ENCODE measurements at places on chromosomes 4 and X.

GRCh38 chrX:114178126-114178525 is 405.8 kb upstream of the HTR2C start:
- DNase-seq, result no peak

GRCh38 chr4:120699354-120699753 is 223.2 kb downstream of the PRDM5 start:
- DNase-seq, result no peak

DNA sequence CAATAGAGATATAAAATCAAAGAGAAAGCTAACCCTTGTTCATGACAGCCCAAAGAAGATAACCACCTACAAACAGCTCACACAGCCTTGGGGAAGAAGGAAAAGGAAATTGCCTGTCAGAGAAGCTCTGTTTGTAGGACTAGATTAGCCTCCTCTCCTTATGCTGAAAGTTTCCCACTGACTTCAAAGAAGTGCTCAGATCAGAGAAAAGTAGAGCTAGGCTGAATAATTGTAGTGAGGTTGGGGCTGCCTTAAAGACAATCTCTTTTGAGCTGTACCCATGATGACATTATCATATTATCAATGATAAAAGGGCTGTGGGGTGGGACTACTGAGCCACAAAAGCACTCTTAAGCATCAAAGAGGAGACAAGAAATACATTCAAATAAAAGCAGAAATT is 223.0 kb upstream of the GALNT7 start:
- DNase-seq, result no peak

- DNase-seq, result no peak
Measured at GRCh38 chr4:13903061-13903460, 275.5 kb upstream of the BOD1L1 start.

DNA sequence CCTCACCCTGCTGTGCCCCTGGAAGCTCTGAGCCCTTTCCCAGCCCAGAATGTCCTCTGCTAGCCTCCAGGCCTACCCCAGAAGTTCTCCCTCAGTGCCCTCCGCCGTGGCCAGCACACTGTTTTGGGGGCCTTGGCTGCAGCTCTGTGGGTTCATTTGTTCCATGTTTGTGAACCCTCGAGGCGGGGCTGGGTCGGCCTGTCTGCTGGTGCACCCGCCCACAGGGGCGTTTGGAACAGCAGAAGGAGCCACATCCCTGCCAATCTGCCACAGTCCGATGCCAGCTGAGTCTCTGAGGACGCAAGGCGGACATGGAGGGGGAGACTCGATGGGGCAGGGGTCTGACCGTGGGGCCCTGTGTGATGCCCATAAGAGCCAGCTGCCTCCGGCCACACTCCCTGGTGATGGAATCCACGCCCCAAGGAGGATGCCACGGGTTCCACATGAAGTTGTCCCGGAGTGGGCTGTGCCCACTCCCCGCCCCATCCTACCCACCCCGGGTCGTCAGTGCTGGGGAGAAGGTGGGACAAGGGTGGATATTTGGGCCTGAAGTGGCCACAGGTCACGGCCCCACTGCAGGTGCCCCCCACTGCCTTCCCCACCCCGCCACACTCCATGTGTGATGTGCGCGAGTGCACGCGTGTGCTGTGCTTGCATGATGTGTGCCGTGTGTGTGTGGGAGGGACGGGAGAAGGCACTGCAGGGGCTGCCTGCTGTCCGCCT is 7.1 kb downstream of the ATP5ME start:
- peak; percentile 7 for DNase-seq

- no peak for DNase-seq
Measured at GRCh38 chr4:155234206-155234605, 25.8 kb downstream of the NPY2R start.

DNA sequence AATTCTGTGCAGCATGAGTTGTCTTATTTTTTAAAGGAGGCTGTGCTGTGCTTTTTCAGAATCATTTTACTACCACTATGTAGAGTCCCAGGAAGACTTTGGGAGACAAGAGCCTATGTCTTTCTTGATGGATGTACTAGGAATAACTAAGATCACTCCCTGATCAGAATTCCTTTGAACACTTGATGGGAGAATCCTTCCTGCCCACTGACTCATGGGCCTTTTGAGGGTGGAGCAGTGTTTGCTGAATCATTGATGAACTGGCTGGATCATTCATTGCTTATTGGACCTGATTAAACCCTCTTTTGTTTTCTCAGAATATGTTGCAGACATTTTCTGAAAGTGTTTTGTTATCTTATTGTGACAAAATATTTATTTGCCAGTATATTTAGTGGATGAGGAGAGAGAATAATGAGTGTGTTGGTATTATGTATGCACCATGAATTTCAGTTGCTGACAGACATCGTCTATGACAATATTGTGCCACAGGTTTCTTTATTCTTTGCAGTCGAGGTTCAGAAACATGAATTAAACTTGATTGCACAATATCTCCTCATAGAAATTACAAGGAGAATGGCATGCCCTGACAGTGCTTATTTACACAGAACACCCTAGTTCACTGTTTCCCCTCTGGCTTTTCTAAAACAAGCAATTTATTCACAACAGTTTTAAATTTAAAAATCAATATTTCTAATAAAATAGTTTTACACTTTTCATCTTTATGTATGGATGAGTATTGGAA is 36.3 kb downstream of the POU4F2 start:
- no peak for DNase-seq

- no peak for DNase-seq
Measured at GRCh38 chr4:159855731-159856130, 752.9 kb downstream of the RAPGEF2 start.

DNA sequence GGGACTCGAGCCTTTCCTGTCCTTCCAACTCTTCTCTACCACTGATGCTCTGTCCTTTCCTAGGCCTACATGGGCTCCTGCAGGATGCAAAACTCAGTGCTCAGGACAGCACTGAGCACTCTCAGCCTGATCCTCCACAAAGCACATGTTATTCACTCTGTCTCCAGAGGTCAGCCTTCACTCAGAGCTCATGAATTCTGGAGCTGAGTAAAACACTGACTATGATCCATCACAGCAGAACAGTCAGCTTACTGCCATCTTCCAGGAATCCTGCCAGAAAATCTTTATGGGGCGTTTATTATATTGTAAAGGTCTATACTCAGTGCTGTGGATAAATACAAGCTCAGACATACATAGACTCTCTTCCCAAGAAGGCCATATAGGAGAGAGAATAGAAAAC is 121.5 kb upstream of the CPEB2 start:
- DNase-seq, result no peak

DNA sequence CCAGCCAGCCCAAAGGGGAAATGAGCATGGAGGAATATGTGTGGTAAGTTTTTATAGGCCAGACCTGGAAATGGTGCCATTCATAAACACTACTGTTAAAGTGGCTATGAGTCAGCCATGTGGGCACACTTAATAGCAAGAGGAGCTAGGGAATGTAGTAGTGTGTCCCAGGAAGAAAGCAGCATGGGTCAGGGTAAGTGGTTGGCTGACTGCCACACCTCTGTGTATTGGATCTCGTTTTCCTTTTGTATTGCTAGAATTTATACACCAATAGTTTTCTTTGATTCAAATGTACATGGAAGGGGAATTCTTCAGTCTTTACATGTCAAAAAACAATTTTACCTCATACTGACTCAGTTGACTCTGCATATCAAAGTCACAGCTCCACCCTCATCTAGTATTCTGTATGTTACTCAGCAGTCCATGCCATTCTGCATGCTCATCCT is 22.9 kb upstream of the SGMS2 start:
- no peak for DNase-seq

DNA sequence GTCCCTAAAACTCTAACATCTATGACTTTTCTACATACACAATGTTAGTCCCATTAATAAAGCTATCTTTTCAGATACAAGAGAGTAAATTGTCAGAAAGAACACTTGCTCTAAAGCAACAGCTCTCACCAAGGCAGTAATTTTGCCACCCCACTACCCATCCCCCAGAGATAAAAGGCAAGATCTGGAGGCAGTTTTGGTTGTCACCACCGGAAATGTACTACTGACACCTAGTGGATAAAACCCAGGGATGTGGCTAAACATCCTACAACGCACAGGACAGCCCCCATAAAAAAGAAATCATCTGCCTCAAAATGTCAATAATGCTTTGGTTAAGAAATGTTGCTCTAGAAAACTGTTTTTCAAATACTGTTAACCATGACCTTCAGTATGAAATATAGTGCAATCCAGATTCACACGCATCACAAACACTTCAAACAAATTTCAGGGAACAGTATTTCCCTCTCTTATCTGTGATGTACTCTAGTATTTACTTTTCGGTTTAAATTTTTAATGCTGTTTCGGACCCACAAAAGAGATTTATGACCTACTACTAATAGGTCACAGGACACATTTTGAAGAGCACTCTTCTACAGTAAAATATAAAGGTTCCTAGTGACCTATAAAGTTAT is 5.1 kb downstream of the FBXL5 start:
- peak; percentile 19 for DNase-seq

- peak; percentile 50 for DNase-seq
Measured at GRCh38 chr4:182807346-182807745, 109.8 kb downstream of the DCTD start.

DNA sequence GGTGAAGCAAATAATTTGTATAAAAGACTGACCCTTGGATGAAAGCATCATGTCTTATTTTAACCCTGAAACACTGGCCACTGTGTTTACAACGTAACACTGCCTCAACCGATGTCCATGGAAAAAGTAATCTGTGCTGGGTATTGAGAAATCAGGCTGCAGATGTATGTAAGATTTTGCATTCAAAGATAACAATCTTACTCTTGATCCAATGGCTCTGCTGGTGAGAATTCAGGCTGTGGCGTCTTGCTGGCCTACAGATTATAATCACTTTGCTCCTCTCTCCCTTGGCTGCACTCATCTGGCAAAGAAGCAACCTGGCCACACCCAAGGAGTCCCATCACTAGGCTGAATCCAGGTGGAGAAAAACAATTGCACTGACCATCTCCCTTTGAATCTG is 7.5 kb downstream of the ADGRA3 start:
- DNase-seq, result no peak

DNA sequence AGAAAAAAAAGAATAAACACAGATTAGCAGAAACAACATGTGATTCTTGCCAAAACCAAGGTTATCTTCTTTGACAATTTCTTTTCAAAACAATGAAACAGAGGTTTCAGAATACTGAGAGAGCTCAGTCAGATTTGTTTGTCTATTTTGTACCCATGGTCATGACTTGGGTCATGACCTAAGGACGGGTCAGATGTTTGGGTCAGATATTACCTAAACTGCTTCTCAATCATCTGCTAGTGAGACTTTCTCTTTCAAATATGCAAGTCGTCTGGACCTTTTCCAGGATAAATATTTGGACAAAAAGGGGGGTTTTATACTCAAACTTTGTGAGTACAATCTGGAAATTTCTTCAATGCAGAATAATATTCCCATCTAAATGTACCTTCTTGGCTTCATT is 148.3 kb upstream of the USP38 start:
- no peak for DNase-seq

DNA sequence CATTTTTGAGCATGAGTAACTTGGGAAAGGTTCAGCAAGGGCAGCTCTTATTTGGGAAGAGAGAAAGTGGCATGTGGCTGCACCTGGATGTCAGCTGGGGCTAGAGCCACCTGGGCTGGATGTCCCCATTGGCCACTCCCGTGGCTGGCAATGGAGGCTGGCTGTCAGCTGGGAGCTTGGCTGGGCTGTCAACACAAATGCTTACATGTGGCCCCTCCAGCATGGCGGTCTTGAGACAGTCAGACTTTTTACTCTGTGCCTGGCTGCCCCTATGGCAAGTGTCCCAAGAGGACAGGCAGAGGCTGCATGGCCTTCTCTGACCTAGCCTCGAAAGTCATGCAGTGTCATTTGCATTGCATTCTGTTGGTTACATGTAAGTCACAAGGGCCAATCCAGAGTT is 99.6 kb downstream of the FAM53A start:
- peak; percentile 6 for DNase-seq

- no peak for DNase-seq
Measured at GRCh38 chrX:65741823-65742222, 74.4 kb downstream of the MSN start.

- DNase-seq, result no peak
Measured at GRCh38 chrX:66051980-66052379, 12.1 kb upstream of the VSIG4 start.

- DNase-seq, result no peak
Measured at GRCh38 chr4:13454786-13455185, 29.4 kb downstream of the RAB28 start.

DNA sequence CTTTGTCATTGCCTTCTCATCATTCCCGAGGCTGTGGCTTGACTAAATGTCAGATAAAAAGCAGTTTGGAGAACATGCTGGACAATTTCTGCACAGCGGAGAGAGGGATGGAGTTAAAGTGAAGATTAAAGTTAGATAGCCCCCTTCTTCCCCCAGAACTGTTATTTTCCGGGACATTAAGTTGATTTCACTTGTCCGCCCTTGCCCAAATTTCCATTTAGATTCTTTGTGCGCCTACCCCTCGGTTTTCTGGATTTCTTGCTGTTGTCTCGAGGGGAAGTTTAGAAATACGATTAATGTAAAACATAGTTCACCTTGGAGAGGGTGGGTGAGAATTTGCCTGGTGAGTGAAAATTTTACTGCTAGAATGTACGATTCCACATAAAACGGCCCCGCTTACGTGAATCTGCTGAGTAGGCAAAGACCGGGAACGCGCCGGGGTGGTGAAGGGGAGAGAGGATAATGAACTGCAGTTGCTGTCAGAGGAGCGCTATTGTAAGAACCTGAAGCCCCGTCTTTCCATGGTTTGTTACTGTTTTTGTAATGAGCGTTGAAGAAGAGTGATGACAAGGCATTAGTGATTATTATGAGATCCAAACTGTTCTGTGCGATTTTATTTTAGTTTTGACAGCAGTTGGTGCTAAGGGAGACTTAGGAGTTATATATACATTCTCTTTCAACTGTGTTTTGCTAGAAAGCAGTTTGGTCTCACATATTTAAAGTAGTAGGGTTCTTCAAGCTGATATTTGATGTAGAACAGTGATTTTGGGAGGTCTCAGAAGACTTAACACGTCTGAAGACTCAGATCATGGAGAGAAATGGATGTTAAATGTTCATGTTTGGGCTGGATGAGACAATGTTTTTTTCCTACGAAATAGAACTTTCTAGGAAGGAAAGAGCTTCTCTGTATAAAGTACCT is 73.0 kb downstream of the AFF1 start:
- peak; percentile 69 for DNase-seq

- DNase-seq, result no peak
Measured at GRCh38 chr4:124329134-124329533, 383.4 kb downstream of the ANKRD50 start.

DNA sequence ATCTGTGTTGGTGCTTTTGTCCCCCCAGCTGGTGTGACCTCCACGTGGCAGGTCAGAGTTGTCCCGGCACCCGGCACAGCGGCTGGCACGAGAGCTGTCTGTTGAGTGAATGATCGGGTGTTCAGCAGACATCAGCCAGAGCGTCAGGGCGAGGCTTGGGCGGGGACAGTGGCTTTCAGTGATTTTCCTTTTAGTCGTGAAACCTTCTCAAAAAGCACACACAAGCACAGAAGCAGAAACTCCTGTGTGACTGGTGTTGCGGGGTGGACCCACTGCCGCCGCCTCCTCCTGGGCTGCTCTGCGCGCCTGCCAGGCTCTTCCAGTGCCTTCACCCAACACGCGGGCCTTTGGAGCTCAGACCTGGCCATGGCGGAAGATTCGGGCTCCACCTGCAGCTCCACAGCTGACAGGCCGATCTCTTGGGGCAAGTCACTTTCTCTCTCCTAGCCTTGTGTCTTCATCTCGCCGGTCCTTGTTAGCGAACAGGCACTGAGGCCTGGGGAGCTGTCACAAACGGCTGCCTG is 51.4 kb upstream of the HGFAC start:
- DNase-seq, result no peak

Data from glutamatergic neuron (in vitro differentiated cells).